ENCODE measurements at places on chromosomes 2 and 18. TPM values are rescaled to one million over a fixed set of nuclear protein-coding genes. Genes with fewer than 3 reads are reported as not detected.

- no peak for DNase-seq
These were observed 75.0 kb downstream of the PTGR3 start for GRCh38 chr18:75133721-75134610.

DNA sequence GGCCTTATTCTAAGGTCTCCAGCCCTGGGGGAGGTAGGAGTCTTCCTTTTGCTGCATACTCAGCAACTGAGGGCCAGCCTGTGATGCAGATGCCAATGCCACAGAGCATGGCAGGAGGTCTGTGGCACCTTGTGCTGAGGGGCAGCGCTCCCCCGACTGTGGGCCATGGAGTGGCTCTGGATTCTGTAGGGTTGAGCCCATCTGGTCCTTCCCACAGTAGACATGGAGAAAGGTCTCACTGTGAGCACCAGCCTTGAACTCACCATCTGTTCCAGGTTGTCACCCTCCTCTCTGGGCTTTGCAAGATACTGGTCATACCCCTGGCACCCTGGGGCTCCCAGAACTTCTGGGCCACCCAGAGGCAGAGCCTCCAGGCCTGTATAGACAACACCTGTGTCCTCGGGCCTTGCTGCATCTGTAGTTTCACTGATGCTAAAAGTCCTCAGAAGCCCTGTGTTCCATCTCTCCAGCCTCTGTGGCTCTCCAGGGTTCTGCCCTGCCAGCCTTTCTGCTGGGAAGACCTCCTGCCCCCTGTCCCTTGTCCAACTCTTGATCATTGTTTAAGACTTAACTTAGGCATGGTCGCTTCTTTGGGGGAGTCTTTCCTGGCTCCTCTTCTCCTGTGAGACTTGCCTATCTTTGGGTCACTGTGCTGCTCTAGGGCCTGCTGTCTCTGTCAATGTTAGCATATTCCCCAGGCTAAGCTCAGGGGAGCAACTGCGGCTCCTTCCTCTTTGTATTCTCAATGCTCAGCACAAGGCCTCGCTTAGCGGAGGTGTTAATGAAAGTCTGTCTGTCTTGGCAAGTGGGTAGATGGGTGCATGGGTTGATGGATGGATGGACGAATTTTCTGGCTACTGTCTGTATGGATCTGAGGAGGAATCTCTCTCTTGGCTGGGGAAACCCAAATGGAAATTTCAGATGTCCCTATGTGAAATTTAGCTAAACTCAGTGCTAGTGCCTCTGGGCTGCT lies 160.9 kb downstream of the DYSF start:
- DNase-seq = no peak

DNA sequence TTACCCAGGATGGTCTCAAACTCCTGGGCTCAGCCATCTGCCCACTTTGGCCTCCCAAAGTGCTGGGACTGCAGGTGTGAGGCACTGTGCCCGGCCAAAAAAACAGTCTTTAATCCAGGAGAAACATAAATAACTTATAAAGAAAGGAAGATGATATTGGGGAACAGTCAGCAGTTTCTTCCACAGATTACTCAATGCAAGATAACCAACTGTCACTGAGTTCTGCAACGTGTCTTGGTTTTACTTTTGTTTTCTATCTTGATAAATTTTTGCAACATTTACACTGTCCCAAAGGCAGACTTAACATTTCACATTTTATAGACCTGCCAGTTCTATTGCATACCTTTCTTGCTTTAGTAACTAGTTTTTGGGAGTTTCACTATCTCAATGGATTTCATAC lies 71.1 kb downstream of the ANKRD44 start:
- DNase-seq = no peak

DNA sequence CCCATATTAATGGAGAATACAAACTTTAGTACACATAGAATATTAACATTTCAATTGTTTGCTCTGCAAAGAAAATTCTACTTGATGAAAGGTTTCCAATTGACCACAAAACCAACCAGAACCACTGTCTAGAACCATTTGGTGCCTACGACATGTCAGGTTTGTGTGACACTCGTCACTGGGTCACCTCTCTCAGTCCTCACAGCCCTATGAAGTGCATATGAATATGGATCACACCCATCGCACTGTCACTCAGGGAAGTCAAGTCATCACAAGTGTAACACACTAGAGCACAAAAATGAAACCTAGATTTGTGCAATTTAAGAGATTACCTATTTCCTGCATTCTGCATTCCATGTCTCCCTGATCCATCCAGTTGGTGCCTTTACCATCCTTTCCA lies 43.7 kb downstream of the PTPN2 start:
- DNase-seq = no peak

GRCh38 chr2:182117196-182117595 lies 131.5 kb downstream of the PPP1R1C start:
- no peak for DNase-seq

DNA sequence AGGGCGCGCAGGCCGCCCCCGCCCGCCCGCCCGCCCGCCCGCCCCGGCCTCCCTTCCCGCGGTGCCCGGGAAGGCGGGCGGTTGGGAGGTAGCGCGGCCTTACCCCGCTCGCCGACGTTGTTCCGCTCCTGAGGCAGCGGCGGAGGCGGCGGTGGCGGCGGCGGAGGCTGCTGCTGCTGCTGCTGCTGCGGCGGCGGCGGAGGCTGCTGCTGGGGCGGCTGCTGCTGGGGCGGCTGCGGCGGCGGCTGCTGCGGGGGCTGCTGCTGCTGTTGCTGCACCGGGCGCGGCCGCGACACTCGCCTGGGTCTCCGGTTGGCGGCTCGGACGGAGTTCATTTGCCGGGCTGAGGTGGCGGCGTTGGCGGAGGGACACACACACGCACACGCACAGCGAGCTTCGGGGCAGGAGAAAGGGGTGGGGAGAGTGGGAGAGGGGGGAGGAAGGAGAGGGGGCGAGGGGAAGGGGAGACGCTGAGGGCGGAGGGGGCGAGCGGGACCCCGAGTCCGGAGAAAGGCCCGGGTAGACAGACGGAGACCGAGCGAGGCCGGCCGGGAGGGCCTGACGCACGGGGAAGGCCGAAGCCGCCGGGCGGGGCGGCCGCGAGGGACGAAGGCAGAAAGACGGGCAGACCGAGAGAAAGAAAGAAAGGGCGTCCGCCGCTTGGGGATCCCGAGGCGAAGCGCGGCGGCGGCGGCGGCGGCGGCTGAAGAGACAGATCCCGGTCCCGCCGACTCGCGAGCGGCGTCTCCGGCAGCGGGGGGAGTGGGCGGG lies 727 bp downstream of the FBXO11 start:
- peak; percentile 86 for DNase-seq

DNA sequence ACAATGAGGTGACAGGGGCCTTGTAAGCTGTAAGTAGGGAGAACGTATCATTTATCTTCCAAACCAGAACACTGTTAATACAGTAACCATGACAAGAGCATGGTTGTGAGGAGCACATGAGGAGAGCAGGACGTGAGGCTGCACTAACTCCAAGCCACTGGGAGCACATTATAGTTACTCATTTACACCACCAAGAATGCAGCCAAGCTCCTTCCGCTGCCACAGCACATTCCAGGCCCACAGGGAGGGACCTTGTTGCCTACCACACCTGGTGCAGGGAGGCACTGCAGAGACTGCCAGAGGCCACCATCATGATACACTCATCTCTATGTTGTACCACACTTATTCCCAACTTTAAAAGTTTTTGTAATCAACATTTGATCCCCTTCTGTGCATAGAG lies 13.5 kb upstream of the SFXN5 start:
- no peak for DNase-seq

ALPP gene
- not detected for total RNA-seq

CDH7 gene
- not detected for total RNA-seq

All from heart left ventricle (tissue), 16 donors.